ENCODE measurements at places on chromosomes 5 and 9.

GRCh38 chr5:127068493-127069214 lies 4.6 kb downstream of the C5orf63 start:
- no peak for DNase-seq

DNA sequence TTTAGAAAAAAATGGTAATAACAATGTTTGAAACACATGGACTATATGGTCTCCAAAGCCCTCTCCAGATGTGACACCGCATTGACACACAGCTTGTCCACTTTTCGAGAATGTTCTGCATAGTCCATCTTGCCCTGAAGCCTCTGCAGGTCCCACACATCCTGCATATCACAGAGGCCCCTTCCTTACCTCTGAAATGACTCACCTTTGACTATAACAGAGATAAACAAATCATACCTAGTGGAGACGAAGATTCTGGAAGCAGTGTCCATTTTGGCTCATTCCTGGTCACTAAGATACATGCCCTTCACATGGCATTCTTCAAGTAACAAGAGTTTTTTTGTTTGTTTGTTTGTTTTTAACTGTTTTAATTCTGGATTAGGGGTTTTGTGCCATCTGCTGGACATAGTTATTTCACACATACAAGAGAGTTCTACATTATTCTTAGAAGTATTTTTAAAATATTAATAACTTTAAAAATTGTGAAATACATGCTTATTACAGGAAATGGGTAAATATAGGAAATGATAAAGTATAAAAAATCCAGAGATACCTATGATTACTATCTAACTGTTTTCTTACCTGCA lies 5.1 kb downstream of the ARL14EPL start:
- no peak for DNase-seq

DNA sequence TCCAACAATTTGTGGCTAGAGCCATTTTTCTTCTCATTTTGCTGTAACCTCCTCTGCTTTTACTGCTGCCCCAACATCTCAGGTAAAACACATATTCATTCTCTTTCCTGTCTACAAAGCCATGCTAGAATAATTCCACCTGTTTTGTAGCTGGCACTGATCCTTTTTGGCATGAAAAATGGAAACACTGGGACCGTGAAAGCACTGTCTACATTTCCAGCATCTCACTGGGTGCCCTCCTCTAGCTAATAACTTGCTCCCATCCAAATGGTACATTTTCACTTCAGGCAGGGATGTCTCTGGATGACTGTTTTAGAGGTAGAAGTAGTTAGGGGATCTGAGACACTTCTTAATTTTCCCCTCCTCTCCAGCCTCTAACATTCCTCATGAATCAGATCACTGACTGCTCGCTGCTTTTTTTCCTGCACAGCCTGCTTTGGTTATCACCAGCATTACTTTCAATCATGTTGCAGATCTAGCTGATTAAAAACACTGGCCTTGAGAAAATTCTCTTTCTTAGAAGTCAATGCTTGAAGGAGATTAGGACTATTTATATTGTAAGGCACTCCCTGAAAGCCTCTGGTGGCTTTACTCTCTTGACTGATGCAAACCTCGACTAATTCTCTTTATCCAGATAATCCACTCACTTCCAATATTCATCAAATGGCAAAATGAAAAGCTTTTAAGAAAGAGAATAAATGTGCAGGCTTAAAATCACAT lies 1312.6 kb upstream of the DMAC1 start:
- no peak for DNase-seq

GRCh38 chr5:5323551-5323950 lies 98.9 kb upstream of the ICE1 start:
- no peak for DNase-seq

DNA sequence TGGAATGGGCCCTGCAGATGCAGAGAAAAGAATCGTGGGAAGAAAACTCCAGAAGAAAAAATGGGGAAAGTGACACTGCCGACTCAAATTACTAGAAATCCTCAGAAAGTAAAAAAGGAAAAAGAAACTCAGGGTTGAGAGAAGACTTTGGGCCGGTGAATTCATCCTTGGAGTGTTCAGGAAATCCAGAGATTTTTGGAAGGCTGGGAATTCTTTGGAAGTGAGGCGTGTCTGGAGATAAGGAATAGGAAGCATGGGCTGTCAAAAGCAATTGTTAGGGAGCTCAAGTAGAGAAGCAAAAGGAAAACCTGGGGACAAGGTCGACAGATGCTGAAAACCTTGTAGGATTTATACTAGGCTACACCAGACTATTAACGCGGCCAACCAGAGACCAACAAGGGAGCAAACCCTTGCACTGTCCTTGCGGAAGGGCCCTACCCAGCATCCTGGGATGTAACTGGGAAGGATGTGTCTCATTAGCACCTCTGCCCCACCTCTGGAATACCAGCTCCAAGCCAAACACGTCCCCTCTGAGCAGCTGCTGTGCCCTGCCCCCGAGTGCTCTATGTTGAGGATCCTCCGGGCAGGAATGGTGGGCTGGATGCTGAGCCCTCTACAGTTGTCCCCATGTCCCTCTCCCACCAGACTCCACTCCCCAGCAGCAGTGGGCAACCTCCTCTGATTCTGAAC lies 11.6 kb downstream of the DAB2IP start:
- no peak for DNase-seq

DNA sequence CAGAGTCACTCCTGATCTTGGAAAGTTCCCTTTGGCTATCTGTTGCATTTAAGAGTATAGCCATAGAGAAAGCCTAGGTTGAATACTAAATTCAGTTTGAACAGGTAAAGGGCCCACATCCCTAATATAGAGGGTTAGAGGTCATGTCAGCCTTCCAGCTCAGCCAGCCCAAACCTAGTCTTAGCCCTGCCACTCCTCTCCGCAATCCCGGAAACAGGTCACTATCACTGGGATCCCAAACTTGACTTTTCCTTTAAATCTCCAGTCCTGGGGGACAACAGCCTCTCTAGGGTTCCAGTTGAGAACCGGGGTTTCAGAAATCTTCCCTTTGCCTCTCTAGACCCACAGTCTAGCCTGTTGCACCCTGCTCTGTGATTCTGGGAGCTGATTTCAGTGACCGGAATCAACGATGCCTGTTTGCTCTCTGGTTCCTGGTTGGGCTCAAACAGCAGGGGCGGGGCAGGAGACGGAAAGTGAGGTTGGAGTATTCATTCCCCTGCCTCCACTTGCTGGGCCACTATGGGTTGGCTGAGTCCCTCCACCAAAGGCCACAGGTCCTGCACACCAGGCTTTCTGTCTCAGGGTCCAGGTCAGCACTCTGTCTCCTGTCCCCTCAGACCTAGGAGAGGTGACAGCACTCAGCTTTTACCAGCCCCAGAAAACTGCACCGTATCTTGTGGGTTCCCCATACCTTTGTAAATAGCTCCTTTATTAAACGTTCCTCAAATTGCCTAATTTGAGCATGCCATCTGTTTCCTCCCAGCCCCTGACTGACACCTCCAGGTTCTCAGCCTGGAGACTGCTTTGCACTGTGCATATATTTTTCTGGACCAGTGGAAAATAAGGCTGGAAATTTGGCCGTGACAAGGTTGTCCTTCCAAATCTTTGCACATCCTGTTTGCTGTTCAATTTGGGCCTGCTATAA lies 23.8 kb upstream of the CPEB4 start:
- no peak for DNase-seq

DNA sequence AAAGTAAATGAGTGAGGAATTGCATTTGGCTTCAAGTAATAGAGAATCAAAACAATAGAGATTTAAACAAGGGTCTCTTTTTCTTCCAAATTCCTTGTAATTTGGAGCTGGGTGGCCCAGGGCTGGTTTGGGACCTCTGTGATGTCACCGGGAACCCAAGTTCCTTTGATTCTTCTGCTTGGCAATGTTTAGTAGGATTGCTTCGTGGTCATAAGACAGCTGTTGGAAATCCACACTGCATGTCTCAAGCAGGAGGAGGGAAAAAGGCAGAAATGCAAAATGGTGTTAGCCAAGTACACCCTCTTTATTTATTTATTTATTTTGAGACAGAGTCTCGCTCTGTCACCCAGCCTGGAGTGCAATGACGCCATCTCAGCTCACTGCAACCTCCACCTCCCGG lies 72.6 kb upstream of the IL12B start:
- DNase-seq = no peak

- DNase-seq = no peak
Observed at GRCh38 chr9:113449376-113449775, 14.2 kb upstream of the RGS3 start.

- DNase-seq = no peak
Observed at GRCh38 chr5:150347003-150347402, 10.5 kb upstream of the TCOF1 start.

- DNase-seq = peak; percentile 38
Observed at GRCh38 chr5:159458217-159458711, 128.0 kb upstream of the IL12B start.

- no peak for DNase-seq
Observed at GRCh38 chr5:3220638-3221288, 374.9 kb upstream of the IRX1 start.

GRCh38 chr9:136341769-136342168 lies 14.4 kb downstream of the GPSM1 start:
- no peak for DNase-seq

- no peak for DNase-seq
Observed at GRCh38 chr5:166401391-166401790, 1890.1 kb upstream of the WWC1 start.

Data from stimulated activated CD4-positive, alpha-beta T cell treated with anti-CD3 and anti-CD28 coated beads, Interleukin-2, amount 100 ng/mL, for 24 hours (primary cell).